ENCODE measurements at places on chromosomes 16 and 17.

GRCh38 chr17:40151414-40151963 lies 11.2 kb downstream of the CASC3 start:
- DNase-seq = no peak

- DNase-seq = no peak
Measured at GRCh38 chr16:74468807-74469525, 47.7 kb upstream of the CLEC18B start.

DNA sequence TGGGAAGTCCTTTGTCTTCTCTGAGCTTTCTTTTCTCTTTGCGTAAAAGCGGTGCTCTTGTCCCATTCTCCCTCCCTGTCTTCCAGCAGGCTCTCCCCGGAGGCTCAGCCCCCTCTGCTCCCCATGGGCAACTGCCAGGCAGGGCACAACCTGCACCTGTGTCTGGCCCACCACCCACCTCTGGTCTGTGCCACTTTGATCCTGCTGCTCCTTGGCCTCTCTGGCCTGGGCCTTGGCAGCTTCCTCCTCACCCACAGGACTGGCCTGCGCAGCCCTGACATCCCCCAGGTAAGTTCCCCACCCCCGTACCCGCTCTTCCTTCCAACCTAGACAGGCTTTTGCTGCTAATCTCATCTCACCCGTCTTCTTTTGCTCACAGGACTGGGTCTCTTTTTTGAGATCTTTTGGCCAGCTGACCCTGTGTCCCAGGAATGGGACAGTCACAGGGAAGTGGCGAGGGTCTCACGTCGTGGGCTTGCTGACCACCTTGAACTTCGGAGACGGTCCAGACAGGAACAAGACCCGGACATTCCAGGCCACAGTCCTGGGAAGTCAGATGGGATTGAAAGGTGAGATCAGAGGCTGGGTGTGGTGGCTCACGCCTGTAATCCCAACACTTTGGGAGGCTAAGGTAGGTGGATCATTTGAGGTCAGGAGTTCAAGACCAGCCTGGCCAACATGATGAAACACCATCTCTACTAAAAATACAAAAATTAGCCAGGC lies 1.3 kb downstream of the TMEM219 start:
- no peak for DNase-seq

- DNase-seq = no peak
Measured at GRCh38 chr17:65259281-65259680, 122.1 kb downstream of the RGS9 start.

- DNase-seq = no peak
Measured at GRCh38 chr17:66635386-66636045, 199.4 kb upstream of the CACNG5 start.

- no peak for DNase-seq
Measured at GRCh38 chr17:64315032-64315490, 52.0 kb upstream of the TEX2 start.
